ENCODE measurements at places on chromosomes 5 and 9.

DNA sequence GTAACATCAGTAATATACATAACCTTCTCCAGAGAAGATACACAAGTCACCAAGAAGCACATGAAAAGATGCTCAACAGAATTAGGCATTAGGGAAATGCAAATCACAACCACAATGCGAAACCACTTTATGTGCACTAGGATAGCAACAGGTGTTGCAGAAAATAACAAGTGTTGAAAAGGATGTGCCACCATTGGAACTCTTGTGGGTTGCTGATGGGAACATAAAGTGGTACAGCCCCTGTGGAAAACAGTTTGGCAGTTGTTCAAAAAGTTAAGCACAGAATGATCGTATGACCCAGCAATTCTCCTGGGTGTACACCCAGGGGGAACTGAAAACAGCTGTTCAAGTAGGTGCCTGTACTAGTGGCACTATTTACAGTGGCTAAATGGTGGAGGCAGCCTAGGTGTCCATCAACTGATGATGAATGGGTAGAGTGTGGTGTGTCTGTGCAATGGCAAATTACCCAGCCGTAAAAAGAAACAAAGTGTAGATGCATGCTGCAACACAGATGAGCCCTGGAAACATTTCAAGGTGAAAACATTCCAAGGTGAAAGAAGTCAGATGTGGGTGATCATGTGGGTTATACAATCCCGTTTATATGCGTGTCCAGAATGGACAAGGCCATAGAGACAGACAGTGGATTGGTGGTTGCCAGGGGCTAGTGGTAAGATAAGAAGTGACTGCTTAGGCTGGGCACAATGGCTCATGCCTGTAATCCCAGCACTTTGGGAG, 27.2 kb downstream of the CCDC69 start:
- DNase-seq = no peak

DNA sequence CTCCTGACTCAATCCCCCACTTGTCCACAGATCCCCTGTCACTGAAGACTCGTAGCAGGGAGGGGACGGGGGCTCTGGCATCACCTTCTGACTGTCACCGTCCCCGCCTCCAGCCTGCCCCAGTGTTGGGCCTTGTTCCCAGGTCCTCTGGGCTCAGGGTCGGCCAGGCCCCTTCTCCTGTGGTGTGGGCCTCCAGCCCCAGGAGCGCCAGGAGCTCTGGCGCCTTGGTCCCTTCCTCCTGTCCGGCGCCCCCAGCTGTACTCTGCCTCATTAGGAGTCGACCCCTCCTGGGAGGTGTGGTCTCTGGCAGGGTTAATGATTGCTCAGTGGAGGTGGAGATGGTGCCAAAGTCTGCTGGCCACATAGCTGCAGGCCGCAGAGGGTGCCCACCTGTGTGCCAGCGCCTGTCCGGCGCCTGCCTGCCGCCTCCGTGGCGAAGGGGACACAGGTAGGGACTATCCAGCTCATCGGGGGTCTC, at the start of gene CDHR2:
CDHR2 (plus strand) TSS at position 376 of the 478 bp plus-strand sequence. CDS start 16,011 bp downstream, outside the sequence.
- no peak for DNase-seq

- no peak for DNase-seq
Measured at GRCh38 chr5:131635684-131636572, 899 bp upstream of the RAPGEF6 start.

DNA sequence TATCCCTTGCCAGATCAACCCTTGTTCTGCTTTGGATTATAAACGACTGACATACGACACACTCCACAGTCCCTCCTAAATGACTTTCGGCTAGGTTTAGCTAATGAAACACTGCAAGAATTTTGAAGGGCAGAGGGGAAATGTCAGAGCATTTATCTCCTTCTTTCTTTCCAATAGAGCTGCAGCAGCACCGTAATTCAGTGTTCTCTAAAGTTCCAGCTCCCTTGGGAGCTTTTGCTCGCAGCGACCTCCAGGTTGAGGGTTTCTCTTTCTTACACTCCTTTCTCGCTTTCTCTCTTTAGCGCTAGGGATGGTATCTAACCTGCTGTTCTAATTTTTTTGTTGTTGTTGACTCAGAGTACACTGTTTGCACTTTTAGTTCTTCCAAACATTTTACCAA, 467.1 kb upstream of the ST8SIA4 start:
- DNase-seq = no peak
